ENCODE measurements at places on chromosomes 3 and 15.
A peak's percentile ranks its signal among the peaks of the same experiment; 100 is the strongest.

GRCh38 chr15:67854358-67854757 is 14.5 kb upstream of the RNU6-1 start:
- no peak for DNase-seq

DNA sequence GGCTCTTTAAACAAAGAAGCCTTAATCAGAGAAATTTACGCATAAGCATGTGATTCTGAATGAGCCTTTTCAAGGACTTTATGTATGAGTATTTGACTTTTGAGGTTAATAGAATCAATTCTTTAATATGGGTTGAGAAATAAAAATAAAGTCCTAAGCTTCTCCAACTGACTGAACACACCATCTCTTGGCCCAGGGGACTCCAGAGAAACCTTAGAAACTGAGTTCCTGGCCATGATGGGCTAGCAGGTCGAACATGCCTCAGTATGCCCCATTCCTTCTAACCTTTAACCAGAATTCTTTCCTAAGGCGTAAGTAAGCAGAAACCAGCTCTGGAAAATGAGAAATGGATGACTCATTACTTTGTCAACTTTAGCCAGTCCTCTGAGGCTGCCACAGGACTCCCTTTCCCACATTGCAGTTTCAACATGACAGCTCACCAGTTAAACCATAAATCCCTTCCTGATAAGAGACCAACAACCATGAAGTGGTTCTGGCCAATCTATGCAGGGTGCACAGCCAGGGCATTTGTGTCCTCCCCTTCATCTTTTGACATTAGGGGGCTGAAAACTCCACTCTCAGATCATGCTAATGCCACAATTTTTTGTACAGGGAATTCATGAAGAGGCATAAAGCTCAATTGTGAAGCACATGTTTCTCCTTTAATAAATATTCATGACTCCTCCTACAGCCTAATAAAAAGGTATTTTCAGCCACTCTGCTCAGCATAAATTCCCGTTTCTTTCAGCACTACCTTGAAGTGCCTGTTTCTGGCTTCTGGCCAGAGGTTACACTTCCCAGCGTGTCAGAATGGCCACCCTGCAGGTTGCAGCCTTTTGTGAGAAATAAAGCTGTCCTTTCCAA is 33.3 kb downstream of the TM4SF18 start:
- DNase-seq, result peak; percentile 93

GRCh38 chr15:32131803-32132202 is 101.5 kb downstream of the CHRNA7 start:
- no peak for DNase-seq

DNA sequence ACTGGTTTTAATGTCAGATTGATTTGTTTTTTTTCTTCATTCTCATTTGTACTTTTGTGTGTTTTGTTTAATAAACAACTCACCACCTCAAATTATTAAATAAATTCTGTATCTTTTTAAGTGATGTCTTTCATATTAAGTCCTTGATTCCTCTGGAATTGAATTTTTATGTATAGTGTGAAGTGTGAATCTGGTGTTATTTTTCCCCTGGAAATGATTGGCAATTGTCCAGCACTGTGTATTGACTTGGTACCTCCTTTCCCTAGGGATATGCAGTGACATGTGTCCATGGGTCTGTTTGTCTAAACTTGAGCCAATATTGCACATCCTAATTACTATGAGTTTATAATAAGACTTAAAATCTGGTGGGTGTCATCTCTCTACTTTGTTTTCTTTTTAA is 2.1 kb downstream of the RNU5B-1 start:
- no peak for DNase-seq

GRCh38 chr3:130834476-130834875 is 59.4 kb upstream of the ATP2C1 start:
- DNase-seq, result no peak

GRCh38 chr3:181752202-181752671 is 40.5 kb downstream of the SOX2 start:
- no peak for DNase-seq

DNA sequence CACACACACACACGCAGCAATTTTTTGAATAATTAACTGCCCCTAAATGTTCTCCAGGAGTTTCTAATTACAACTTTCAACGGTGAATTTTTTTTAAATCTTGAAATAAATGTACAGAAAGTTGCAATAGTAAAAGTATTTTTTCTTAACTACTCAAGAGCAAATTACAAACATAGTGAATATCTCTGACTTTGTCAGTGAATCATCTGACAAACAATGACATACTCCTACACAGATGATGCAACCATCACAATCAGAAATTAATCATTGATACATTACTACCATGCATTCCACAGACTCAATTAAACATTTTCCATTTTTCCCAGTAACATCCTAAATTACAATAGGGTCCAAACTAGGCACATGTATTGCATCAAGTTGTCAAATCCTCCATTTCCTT is 597.3 kb downstream of the NAALADL2 start:
- no peak for DNase-seq

DNA sequence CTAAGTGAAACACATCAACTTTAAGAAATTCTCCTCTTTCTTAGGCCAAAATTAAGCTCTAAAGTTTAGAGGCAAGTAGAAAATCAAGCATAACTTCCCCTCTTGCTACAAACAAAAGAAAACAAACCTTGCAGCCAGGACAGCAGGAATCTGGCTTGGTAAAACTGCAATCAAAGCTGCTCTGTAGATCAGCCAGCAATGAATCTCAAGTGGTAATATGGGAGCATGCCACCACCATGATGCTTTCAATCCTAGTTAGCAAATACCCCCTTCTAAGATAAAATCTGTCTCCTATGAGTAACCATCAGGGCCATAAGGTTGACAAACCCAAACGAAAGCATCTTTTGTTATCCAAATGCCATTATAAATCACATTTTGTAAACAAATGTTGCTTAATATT is 208.3 kb upstream of the PLSCR5 start:
- no peak for DNase-seq
